CD4-positive, alpha-beta T cell treated with Interferon gamma for 1 hour (primary cell): ENCODE measurements at places on chromosomes 1 and 21.

DNA sequence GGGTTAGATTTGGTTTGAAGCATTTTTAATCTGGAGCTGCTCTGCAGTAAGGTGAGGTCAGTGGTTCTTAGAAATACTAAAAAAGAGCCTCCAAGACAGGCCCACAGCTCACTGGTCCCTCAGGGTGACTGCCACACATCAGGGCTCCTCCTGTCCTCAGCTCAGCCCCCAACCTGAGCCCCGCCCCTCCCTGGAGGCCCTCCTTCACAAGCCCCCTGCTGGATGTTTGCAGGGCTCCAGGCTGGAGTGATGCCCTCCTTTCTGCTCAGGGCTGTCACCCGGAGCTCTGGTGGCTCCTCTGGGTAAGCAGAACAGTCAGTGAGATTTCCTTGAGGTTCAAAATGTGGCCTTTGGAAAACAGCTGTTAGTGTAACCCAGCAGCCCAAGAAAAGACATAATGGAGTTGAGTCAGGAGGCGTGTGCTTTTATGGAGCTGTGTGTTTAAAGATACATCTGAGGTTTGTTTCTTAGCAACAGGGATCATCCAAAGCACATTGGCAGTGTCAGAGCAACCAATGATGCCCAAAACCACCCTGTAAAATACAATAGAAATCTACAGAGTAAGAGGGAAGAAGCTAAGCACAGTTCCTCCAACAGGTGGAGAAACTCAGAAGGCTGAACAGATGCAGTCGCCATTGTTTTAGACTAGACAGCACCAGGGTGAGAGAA lies 21.4 kb downstream of the STUM start:
- peak; percentile 7 for DNase-seq

DNA sequence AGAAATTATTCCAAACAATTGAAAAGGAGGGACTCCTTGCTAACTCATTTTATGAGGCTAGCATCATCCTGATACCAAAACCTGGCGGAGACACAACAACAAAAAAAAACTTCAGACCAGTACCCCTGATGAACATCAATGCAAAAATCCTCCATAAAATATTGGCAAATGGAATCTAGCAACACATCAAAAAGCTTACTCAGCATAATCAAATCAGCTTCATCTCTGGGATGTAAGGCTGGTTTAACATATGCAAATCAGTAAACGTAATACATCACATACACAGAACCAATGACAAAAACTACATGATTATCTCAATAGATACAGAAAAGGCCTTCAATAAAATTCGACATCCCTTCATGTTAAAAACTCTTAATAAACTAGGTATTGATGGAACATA lies 440.1 kb downstream of the NUF2 start:
- DNase-seq: no peak

- no peak for DNase-seq
Measured at GRCh38 chr1:148379697-148380096, 103.4 kb downstream of the PPIAL4G start.

- DNase-seq: no peak
Measured at GRCh38 chr1:36711480-36711879, 228.8 kb upstream of the CSF3R start.

GRCh38 chr1:220878191-220879075 lies 810 bp upstream of the HLX start:
- no peak for DNase-seq

- DNase-seq: no peak
Measured at GRCh38 chr1:210398466-210398865, 69.8 kb downstream of the HHAT start.

DNA sequence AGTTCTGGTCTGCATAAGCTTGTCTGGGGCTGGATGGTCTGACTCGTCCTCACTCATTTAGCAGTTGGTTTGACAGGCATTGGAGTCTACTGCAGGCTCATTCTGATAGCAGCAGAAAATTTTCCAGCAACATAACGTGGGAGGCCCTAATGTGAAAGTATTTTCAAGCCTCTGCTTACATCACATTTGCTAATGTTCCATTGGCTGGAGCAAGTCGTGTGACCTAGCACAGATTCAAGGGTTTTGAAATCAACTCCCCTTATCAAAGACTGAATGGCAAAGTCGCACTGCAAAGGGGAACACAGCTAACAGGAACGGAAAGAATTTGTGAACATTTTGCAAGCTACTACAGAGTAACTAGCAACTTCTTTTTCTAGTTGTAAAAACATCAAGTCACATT lies 2.3 kb upstream of the USH2A start:
- no peak for DNase-seq

DNA sequence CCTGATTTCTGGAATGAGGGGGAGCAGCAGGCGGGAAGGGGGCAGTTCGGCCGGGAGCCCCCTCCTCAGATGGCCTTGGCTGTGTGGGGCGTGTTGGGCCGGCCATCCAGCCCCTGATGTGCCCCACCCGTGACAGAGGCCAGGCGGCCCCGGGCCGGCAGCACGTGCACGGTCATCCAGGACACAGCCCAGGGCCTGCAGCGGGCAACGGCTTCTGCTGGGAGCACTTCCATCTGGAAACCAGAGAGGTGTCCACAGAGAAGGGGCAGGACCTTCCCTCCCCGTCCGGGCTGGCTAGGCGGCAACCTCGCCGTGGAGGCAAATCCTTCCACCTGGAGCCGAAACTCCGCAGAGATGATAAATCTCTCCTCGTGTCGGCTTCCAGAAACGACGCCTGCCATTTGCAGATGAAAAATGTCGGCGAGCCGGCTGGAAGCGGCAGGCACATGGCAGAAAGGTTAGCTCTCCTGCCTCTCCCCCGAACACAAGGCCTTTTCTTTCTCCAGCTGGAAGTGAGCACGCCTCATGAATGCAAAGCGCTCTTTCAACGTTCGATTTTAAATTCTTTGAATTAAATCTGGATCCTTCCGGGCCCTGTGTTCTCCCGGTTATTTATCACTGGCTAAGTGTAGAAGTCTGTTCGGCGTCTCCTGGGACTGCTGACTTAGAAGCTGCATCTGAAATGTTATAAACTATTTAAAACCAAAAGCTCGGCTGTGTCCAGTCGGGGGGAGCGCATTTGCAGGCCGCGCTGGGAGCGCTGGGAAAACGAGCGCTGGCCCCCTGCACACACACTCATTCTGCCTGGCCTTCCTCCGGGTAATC lies 9.4 kb upstream of the ACTRT2 start:
- DNase-seq: no peak

DNA sequence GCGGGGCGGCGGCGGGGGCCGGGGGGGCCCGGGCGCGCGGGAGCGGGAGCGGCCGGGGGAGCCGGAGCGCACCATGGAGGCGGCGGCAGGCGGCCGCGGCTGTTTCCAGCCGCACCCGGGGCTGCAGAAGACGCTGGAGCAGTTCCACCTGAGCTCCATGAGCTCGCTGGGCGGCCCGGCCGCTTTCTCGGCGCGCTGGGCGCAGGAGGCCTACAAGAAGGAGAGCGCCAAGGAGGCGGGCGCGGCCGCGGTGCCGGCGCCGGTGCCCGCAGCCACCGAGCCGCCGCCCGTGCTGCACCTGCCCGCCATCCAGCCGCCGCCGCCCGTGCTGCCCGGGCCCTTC lies 546 bp downstream of the SKI start:
- no peak for DNase-seq

GRCh38 chr1:184533915-184534314 lies 147.1 kb downstream of the C1orf21 start:
- no peak for DNase-seq

DNA sequence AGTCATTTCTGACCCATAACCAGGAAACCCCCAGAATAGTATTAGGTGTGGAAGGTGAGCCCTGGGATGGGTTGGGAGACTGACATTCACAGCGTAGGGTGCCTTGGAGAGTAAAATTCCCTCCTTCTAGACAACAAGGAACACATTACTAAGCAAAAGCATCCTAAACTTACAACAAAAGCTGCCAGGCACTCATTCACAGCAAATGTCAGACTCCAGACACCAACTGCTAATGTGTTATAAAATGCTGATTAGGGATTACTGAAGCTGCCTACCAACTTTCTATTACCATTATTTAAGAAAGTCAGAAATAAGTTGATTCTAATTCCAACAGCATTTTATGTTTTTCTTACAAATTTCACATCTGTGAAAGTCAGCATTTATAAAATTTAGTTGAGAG lies 40.0 kb upstream of the C1orf87 start:
- DNase-seq: no peak

DNA sequence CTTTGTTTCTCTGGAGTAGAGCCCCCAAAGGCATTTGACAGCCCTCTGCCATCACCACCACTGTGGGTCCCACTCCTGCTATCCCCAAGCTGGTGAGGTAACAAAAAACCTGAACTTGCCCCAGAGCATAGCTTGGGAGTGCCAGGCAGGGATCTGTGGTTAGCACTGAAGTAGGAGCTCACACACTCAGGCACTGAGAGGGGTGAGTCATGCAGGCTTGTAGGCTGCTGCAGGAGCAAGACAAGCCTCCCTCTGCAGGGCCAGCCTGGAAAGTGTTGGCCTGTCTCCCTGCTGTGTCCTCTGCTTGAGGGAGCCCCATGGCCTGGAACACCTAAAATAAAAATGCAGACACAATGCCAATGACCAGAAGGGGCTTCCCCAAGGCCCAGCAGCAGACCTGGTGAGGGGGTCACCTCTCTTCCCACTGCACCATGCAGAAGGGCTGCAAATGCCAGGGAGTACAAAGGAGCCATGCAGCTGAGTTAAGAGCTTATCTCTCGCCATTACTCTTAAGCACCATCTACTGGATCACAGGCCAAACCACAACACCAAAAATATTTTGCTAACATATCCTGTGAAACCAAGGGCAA lies 108.9 kb upstream of the POGK start:
- no peak for DNase-seq

- DNase-seq: peak; percentile 19
Measured at GRCh38 chr1:150572918-150573647, 6.3 kb downstream of the MCL1 start.

DNA sequence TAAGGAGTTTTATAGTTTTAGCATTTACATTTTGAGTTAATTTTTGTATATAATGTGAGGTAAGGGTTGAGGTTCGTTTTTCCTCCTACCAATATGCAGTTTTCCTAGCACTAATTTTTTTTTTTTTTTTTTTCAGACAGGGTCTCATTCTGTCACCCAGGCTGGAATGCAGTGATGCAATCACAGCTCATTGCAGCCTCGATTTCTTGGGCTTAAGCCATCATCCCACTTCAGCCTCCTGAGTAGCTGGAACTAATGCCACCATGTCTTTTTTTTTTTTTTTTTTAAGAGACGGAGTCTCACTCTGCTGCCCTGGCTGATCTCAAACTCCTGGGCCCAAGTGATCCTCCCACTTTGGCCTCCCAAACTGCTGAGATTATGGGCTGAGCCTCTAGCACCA lies 2.5 kb upstream of the UBASH3A start:
- DNase-seq: no peak

DNA sequence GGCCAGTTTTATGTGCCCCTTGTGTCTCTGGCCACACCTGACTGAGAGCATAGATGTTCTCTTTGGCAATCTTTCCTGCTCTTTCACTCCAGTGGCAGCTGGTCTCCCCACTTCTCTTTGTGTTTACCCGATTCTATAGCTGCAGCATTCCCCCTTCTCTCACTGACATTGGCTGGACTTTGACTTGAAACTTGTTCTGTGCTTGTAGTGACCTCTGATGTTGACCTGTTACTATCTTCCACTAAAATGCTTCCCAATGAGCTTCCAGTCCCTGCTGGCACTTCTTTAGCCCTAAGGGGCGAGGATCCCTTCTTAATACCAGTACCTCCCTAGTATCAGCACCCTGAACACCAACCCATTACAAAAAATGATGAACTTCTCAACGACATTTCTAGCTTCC lies 653.3 kb downstream of the LTN1 start:
- no peak for DNase-seq

DNA sequence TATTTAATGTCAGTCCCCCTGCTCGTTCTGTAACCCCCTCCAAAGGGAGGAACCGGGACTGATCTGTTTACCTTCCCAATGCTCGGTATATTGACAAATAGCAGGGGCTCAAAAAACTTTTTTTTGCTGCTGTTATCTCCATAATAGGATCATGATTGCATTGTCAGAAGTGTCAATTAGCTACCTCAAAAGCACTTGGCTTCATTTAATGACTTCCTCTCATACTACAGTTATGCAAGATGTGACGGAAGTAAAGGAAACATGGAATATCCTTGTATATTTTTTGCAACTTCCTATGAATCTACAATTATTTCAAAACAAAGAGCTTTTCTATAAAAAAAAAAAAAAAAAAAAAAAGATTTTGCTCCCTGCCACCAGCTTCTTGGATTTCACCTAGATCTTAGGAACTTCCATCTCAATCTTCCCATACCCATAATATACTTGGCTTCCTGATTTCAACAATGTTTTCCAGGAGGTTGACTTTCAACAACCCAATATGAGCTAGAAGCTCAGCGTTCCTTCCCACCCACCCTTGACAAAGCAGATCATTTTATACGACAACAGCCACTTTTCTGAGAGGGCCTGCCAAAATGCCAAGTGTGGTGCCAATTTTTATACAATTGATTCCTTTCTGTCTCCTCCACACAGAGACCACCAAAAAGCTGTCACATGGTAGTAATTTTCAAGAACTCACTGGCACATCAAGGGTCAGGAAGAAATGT lies 71.7 kb downstream of the SETD4 start:
- DNase-seq: no peak
